ENCODE measurements at places on chromosomes 5 and 9. TPM values are rescaled to one million over a fixed set of nuclear protein-coding genes. Genes with fewer than 3 reads are reported as not detected.

ANGPTL2 gene
- total RNA-seq, result not detected

GABRA1 gene
- not detected for total RNA-seq

ABL1 gene
- total RNA-seq, result 130 TPM

MYORG gene
- 0.82 TPM for total RNA-seq
